ENCODE measurements at places on chromosomes 12 and 14. TPM values are rescaled to one million over a fixed set of nuclear protein-coding genes. Genes with fewer than 3 reads are reported as not detected.

Gene HHIPL1
- total RNA-seq: 0.65 TPM

- no peak overlapping the region for H3K4me3 ChIP-seq
- no peaks in the 10 kb centered on the region for H3K27me3 ChIP-seq
- DNase-seq: no peak
Observed at GRCh38 chr14:77544571-77544970, 46.0 kb upstream of the ISM2 start.

Gene AQP2
- 0.29 TPM for total RNA-seq

Gene CTSG
- not detected for total RNA-seq

DNA sequence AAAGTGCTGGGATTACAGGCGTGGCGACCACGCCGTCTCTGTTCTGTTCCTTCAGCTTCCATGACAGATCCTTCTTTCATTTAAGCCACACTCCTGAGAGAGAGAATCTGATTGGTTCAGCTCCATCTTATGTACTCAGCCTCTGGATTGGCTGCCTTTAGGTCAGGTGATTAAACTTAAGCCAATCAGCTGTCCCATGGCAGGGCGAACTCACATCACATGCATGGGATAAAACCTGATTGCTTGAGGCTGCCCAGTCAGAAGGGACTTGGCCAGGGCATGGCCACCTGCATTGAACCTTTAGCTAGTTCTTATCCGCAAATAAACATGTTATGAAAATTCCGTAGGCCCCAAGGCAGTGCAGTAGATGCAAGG is 274.2 kb downstream of the SUDS3 start:
- no peaks in the 10 kb centered on the region for H3K4me1 ChIP-seq
- peaks cover 34% of the 10 kb centered on the region for H3K27me3 ChIP-seq
- no peak for DNase-seq
- H3K4me3 ChIP-seq: no peak overlapping the region

DNA sequence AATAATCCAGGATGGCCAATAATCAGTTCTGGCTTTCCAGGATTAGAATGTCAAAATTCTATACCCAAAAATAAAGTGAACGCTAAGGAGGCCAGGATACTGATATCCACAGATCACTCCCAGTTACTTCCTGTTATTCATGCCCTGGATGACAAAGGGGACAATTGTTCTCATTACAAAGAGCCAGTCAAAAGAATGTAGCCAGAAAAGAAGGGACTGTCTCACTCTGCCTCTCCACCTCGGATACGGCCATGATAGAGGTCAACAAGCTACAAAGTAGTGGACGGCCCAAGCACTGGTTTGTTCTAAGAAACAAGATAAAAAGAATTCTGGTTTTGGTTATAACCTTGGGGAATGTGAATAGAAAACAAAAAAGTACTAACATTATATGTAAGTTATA is 116.1 kb upstream of the ATF7IP start:
- H3K4me1 ChIP-seq: peaks cover 3% of the 10 kb centered on the region
- peaks cover 2% of the 10 kb centered on the region for H3K36me3 ChIP-seq
- peak overlapping the region; percentile 86 for H3K27ac ChIP-seq
- DNase-seq: no peak
- no peak overlapping the region for H3K4me3 ChIP-seq

Gene CLEC2A
- total RNA-seq: not detected

GRCh38 chr14:54599966-54600716 is 33.2 kb downstream of the SAMD4A start:
- no peak overlapping the region for H3K4me3 ChIP-seq
- H3K36me3 ChIP-seq: no peaks in the 10 kb centered on the region
- H3K27ac ChIP-seq: no peak overlapping the region

Gene WNT1
- not detected for total RNA-seq

Gene SIX6
- total RNA-seq: not detected
